ENCODE measurements at places on chromosomes 3 and 15. TPM values are rescaled to one million over a fixed set of nuclear protein-coding genes. Genes with fewer than 3 reads are reported as not detected.

PRR20G gene
- polyA plus RNA-seq, result not detected

GRCh38 chr15:60179786-60180391, 175.8 kb downstream of the FOXB1 start:
- DNase-seq, result no peak

GRCh38 chr15:99561476-99562230, 4.1 kb upstream of the MEF2A start:
- no peak for DNase-seq

SPSB4 gene
- polyA plus RNA-seq, result 9.7 TPM

GRCh38 chr3:160369784-160370183, 29.2 kb downstream of the IFT80 start:
- DNase-seq, result no peak

DNA sequence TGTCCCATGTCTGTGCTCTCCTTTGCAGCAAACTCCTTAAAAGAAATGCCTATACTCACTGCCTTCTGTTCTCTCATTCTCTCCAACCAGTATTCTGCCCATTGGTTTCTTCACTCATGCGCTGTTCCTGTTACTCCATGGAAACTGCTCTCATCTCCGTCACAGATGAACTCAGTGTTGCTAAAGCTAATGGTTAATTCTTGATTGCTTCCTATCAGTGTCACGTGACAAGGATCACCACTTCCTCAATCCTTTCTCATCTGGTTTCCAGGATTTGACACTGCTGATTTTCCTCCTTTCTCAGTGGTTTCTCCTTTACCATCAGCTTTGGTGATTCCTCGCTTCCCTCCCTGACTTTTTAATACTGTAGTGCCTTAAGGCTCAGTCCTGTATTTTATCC, 2.6 kb downstream of the DPH3 start:
- no peak for DNase-seq

GRCh38 chr15:55990998-55991397, 2.4 kb downstream of the NEDD4 start:
- DNase-seq, result no peak

DNA sequence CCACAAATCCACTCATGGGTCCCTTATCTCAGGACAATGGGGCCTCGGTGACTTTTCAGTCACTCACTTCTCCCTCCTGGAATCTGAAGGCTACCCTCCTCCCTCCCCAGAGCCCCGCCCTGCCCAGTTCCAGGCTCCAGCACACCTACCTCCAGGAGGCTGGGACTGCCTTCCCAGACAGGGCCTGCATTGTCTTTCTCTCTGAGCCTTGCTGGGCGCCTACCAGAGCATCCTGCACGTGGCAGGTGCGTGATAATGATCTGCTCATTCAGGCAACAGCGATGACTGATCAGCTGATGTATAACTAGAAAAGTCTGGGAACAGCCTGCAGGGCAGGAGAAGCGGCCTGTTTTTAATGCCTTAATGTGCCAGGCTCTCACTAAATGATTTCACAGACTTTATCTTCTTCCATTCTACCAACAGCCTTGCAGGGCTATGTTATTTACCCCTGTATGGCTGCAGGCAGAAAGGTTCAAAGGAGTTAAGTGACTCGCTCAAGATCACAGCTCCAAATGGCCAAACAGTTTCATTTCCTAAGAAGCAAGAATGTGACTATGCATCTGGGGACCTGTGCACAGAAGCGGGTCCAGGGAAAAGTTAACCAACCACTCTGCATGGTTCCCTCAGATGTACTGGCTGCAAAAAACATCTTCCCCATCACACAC, 6.3 kb downstream of the ADAMTS17 start:
- no peak for DNase-seq

- no peak for DNase-seq
Measured at GRCh38 chr3:120062474-120062873, 31.8 kb downstream of the GSK3B start.

DNA sequence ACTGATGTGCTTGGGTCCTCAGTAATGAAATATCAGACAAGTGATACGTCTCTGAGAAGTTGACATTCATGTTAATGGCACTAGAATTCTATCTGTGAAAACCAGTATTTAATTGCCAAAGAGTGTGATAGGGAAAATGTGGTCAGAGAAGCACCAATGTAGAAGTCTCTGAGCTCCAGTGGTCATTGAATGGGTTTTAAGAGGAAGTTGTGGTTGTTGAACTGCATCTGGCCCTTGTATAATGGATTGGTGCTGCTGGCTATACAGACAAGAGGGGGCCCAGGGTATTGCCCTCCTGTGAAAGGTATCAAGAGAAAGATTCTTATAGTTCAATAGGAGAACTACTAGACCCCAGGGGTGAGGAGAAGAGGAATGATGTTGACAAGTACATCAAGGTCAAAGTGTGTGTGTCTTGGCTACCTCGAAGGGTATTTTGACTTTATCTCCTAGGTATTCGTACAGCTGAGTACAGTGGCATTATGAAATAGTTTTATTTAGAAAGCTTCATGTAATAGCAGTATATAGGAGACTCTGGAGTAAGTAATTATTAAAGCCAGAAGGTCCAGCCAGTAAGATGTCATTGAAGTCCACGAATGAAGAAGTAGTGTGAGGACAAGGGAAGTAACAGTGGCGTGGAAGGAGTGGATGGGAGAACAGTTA, 47.1 kb downstream of the CHD2 start:
- no peak for DNase-seq

- no peak for DNase-seq
Measured at GRCh38 chr15:34952481-34952880, 17.1 kb downstream of the AQR start.

FANCD2OS gene
- not detected for polyA plus RNA-seq

ATP13A3 gene
- polyA plus RNA-seq, result 65.6 TPM

- no peak for DNase-seq
Measured at GRCh38 chr3:69547461-69547880, 161.6 kb upstream of the FRMD4B start.

GRCh38 chr15:77513226-77513625, 92.5 kb downstream of the HMG20A start:
- no peak for DNase-seq

- DNase-seq, result no peak
Measured at GRCh38 chr15:60591496-60592370, 112.8 kb upstream of the ICE2 start.

RTP1 gene
- not detected for polyA plus RNA-seq

DNA sequence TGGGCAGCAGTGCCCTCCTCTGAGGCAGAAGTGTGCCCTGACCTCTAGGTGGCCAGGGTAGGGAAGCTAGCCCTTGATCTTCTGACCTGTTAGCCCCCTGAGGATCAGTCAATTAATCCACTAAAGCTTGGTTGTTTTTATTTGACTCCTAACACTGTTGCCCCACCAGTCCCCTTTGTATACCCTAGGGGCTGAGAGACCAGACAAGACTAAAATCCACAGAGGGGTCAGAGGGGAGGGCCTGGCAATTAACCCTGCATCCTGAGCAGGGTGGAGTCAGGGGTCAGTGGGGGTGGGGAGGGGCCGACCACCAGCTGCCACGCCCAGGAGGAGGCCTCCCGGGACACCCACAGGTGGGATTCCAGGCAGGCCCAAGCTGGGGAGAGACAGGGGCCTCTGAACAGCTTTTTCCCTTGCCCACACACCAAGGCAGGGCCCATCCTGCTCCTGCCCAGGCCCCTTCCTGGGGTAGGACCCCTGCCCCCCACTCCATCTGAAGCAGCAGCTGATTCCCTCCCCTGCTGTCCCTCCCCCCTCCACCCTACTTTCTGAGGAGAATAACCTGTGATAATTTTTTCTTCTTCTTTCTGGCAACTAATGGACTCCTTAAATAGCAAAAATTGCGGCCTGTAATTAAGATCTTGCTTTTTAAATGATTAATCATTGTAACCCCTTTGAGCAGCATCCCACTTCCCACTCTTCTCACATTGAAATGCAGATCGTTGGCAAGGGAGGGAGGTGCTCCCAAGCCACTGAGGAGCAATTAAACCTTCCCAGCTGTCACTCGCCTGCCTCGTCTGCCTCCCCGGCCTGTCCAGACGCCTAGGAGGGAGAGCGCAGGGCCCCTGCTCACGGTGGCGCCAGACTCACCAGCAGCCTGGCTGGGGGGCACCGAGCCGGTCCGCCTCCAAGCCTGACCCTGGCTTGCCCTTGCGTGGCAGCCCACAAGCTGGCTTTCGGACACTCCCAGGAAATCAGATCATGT, 51.9 kb downstream of the RHCG start:
- DNase-seq, result no peak

GRCh38 chr3:190175490-190175889, 54.8 kb upstream of the P3H2 start:
- no peak for DNase-seq

DNA sequence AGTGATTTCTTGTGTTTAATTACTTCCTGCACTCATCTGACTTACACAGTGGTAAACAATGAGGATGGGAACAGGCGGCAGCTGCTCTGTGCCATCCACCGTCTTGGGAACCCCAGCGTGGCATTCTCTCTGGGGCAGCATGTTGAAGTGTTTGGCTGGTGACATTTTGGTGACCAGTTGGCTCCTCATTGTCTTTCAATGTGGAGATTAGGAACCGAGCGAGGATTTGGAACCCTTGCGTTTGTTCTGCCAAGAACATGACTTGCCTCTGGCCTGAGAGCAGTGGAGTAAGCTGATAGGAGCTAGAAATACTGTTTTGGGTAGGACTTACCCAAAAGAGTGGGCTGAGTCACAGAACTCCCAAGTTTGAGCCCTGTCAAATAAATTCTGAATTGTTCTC, 88.8 kb downstream of the IGF1R start:
- DNase-seq, result no peak

ABI3BP gene
- 37.5 TPM for polyA plus RNA-seq

SUMF1 gene
- 36.3 TPM for polyA plus RNA-seq

CLSTN2 gene
- polyA plus RNA-seq, result 2.2 TPM

- no peak for DNase-seq
Measured at GRCh38 chr3:143224716-143225115, 105.1 kb downstream of the CHST2 start.

LRRN1 gene
- 18.0 TPM for polyA plus RNA-seq

GRCh38 chr15:42929306-42929848, 8.8 kb upstream of the TTBK2 start:
- no peak for DNase-seq

RGMA gene
- 13.3 TPM for polyA plus RNA-seq

CD200R1L gene
- polyA plus RNA-seq, result not detected

DNA sequence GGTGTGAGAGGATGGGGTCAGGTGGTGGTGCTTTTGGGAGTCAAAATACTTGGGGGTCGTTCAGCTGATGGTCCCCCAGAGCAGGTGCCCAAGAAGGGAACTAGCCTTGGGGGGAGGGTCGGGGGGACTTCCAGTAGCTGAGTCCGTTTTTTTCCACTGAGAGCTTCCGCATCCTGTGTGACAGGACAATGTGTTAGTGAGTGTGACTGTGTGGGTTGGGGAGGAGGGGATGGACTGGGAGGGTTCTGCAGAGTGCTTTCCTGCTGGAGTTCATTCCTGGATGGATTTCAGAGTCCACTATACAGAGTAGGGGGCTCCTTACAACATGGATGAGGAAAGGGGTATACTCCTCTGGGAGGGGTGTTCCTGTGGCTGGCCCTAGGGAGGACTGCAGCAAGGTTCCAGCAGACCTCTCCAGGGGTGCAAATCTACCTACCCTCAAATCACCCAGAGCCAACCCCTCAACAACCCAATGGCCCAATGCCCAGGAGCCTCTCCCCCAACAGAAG, 601 bp upstream of the HYAL2 start:
- no peak for DNase-seq

GOLGA8J gene
- polyA plus RNA-seq, result 0.77 TPM

EFCAB12 gene
- 0.55 TPM for polyA plus RNA-seq

PP2D1 gene
- polyA plus RNA-seq, result 0.32 TPM

DNA sequence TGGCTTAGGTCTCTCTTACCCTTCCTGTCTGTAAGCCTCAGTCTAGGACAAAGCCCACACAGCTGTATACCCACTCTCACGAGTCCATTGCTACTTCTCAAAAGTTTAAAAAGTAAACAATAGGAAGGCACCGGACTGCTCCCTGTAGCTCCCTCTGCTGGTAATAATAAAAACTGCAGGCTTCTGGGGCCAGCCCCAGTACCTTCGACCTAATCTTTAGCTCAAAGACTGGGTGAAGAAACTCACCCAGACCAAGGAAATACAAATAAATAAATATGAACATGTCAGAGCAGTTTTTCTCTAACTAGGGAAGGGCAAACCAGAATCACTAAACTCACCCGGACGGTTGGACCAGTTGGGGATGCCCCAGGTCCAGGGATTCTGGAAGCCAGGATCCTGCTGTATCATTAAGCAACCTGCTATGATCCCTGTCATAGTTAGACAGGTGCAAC, 5.0 kb downstream of the FAM219B start:
- DNase-seq, result no peak

DNA sequence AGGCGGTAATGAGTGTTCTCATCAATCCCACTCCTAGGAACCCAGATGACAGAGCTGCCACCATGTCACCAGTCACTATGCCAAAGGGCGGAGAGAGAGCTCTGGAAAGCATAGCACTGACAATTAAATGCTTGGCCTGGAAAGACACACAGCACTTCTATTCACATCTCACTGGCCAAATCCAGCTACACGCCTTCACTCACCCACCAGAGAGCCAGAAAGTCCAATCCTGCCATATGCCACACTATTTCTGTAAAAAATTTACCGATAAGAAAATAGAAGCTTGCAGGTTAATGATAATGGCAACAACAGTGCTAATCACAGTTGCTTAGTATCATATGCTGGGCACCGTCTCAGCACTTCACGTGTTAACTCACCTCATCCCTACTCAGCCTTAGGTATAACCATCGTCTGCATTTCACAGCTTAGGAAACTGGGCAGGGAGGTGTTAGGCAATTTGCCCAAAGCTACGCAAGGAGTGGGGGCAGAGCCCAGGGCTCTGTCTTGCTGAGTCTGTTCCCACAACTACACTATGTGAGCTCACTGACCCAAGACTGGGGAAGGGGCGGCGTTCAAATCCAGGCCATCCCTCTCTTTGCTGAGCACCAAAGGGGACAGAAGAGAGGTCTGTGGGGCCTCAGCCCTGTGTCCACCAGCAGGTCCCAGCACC, 16.5 kb downstream of the KLHL25 start:
- no peak for DNase-seq

DNA sequence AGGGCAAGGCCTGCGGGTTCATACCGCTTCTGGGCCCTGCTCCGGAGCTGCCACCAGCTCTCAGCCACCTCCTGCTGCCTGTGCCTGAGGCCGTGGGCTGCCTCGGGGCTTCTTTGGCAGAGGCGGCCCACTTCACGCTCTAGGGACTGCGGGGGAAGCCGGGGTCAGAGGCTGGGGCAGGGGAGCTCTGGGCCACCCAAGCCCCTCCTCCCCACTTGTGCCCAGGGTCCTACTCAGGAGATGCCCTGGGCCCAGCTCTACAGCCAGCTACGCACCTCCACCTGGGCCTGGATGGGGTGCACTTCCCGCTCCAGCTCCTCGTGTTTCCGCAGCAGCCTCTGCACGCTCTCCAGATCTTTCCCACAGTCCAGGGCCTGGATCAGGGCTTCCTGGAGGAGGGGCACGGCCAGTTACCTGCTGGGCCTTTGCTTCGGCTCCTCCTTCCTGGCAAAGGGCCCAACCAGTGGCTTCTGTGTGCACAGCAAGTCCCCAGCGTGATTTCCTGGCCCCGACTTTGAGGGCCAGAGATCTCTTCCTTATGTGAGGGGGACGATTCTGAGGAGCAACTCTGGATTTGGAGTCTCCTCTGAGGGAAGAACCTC, 24.0 kb downstream of the PLA2G4B start:
- DNase-seq, result no peak

- no peak for DNase-seq
Measured at GRCh38 chr15:83546512-83546888, 99.4 kb downstream of the SH3GL3 start.

- no peak for DNase-seq
Measured at GRCh38 chr15:62994439-62994838, 48.1 kb upstream of the TPM1 start.

ANKRD34C gene
- 0.09 TPM for polyA plus RNA-seq

Measured in left renal pelvis (tissue), 4 donors.